Stimulated activated CD4-positive, alpha-beta T cell treated with anti-CD3 and anti-CD28 coated beads, Interleukin-1b, Interleukin-23, amount 100 ng/mL, for 1 hour (primary cell): ENCODE measurements at places on chromosomes 1 and 21.
A peak's percentile ranks its signal among the peaks of the same experiment; 100 is the strongest.

DNA sequence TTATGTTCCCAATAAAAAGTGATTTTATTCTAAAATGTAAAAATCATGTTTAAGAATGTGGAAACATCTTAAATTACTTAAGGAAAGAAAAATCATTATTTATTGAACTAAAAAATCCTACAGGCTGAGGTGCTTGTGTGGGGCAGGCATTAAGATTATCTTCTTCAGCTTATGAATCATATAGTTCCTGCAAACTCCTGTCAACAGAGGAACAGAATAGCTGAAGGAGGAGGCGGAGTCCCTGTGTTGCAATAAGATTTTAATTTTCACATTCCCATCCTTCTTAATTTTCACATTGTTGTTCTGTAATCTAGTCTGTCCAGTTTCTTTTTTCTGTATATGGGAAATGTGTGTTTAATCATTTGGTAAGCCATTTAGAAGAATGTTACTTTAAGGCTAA is 20.6 kb upstream of the OLFML3 start:
- no peak for DNase-seq

GRCh38 chr21:21163904-21164303 is 165.7 kb downstream of the NCAM2 start:
- no peak for DNase-seq

DNA sequence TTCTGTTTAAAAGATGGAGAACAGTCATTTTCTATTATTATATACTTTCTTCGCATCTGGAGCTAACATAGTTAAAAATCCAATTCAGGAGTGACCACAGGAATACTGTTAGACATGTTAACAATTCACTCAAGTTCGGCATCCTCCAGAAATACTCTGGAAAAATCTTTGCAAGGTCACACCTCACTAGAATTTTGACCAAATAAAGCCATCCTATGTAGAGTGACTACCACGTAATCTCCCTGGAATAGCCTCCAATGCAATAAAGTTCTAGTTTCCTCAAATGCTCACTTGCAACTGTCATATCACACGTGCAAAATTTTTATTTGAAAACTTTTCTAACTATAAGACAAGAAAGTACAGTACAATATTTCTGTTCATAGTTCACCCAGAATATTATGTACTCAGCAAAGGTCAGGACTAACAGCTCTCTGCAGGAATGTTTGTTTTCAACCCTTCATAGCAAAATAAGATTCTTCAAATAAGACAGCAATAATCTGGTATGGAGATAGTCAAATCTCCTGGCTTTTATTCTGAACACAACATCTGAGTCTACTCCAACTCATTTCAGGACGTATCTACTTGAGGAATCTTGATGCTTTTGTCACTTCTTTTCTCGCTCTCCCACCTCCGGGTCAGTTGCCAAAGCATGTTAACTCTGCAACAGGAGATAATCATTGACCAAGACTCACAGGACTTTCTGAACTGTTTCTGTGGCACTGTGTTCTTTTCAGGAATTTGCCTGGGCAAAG is 82.6 kb downstream of the GDAP2 start:
- DNase-seq: no peak

GRCh38 chr21:42234464-42235241 is 15.7 kb downstream of the ABCG1 start:
- DNase-seq: peak; percentile 39

GRCh38 chr1:2442661-2443060 is 30.3 kb upstream of the PEX10 start:
- DNase-seq: no peak

GRCh38 chr1:84698151-84699110 is 8.2 kb upstream of the SSX2IP start:
- DNase-seq: no peak

GRCh38 chr1:69553726-69554125 is 14.0 kb upstream of the LRRC7 start:
- DNase-seq: no peak

DNA sequence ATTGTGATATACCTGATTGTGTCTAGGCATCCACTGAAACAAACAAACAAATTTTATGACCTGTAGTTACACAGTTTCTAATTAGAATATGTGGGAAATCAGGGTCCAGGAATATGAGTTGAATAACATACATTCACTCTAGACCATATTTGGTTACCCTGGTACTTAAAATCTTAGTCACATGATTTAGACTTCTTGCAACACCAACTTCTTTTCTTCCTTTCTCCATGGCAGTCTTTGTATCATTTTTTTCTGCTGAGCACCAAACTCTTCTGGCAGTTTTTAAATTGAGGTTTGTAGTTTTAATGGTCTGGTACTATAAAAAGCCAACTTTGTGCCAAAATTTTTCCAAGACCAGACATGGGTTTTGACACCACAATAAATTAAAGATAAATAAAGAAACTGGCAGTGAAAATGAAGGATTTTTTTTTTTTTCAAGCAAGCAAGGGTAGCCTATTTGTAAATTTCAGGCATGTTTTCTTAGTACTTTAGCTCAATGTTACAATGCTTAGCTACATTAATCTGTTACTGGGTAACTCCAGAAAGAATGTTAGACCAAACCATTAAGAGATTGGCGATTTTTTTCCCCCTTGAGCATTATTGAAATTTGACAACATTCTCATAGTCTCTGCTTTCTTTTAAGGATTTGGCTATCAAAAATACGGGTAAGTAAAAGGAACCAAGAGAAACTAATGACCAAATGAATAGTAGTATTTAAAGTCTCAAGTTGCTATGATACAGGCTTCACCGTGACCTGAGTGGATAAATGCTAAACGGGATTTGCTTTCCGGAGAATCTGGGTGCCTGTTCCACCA is 108.5 kb downstream of the NFIA start:
- DNase-seq: no peak

DNA sequence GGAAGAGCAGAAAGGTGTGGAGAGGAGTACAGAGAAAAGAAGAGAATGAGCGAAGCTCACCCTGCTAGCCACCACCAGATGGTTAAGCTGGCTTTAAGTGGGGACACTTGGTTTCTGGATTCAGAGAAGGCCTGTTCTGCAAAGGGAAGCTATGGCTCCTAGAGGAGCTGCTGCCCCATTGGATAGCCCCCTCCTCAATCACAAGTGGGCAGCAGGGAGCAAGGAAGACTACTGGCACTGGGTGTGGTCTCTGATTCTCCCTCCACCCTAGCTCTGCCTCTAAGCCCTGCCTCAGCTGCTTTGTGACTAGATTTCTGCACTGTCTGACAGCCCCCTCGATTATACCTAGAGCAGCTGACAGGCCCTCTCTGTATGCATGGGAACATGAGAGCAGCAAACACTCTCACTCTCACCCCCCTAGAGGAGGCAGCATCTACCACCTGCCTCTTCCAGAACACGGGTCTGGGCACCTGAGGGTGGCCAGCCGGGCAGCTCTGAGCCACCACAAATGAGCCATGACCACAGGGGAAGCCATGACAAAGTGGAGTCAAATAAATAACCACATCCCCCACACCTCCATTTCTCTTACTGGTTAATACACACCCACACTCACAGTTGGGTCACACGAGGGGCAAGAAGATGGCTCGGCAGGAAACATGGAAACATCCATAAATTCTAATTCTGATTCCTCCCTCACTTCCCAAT is 13.6 kb downstream of the PLEKHA6 start:
- DNase-seq: no peak

DNA sequence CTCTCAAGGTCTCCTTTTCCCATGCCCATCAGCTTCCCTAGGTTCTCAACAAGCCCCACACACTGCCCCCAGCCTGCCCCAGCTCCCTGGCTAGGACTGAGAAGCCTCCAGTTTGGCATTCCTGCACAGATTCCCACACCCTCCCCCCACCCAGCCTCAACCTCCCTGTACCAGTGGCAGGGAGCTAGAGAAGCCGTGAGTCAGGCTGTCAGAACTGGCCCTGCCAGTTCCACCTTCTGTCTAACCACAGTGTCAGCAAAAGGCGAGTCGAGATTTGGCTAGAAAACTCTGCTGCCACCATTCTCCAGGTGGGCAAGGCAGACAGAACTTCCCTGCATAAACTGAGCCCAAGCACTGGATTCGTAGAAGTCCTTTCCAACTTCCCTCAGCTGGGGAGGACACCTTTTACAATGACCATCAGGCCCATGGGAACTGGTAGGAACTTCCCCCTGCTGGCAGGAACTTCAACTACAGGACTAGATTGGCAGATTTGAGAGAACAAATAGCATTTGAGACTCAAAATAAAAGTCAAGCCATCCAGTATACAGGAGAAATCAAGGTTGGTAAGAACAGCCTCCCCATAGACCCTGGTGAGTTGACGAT is 31.0 kb downstream of the TNNT2 start:
- DNase-seq: no peak

GRCh38 chr1:178643831-178644230 is 81.2 kb upstream of the RALGPS2 start:
- DNase-seq: no peak

GRCh38 chr1:35173909-35174540 is 18.9 kb downstream of the SFPQ start:
- no peak for DNase-seq

DNA sequence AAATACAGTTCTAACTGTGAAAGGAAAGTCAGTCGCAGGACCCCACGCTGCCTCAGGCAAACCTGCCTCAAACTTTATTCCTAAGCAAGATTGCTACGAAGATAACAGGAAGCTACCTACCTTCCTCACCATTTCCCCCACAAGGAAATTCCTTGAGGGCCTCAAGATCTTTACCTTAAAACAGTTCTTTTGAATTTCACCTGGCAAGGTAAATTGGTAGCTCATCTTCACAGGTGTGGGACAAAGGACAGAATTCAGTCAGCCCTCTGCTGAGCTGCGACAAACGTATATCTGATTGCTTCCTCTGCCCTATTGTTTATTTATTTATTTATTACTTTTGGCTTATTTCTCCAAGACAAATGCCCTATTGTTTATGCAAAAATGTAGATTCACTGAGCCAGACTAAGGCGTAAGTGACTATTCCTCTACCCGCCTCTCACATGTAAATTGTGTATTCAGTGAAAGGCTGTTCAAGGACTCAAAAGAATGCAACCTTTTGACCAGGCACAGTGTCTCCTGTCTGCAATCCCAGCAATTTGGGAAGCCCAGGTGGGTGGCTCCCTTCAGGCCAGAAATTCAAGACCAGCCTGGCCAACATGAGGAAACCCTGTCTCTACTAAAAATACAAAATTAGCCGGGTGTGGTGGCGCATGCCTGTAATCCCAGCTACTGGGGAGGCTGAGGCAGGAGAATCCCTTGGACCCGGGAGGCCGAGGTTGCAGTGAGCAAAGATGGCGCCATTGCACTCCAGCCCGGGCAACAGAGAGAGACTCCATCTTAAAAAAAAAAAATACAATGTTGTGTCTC is 17.3 kb upstream of the PKNOX1 start:
- DNase-seq: no peak

- no peak for DNase-seq
These were observed 36.5 kb upstream of the KCNJ15 start for GRCh38 chr21:38220270-38220737.

DNA sequence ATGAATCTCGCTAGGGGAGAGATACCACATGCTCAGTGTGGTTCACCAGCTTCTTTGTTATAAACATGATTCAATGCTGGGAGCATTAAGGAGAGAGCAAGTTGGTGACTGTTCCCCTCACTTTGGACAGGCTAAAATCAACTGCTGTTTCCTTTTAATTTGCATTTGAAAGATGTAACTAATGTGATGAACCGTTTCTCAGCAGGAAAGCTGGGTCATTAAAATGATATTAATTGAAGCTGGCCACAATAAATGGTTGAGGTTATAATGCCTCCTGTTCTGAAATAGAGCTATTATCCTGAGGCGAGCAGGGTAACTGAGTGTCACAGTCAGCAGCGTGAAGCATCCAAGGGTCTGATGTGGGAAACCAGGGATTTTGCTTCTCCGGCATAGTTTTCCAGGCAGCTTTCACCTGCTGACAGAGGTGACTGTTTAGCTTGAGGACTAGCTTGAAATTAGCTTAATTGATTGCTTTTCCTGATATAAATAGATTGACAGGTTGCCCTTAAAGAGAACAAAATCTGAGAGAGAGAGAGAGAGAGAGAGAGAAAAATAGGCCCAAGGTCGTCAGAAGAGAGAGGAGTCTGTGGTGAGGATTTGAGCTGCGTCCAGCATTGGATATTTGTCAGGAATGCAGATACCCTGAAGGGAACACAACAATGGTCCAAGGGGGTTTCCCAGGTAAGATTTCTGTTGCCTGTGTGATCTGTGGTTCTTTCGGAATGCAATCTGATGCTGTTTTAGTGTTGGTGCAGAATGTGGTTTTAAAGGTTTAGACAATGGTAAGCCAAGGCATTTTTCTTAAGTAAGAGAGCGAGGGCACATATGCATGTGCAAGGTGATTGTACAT is 209.7 kb downstream of the PATJ start:
- DNase-seq: no peak

- no peak for DNase-seq
These were observed 12.2 kb downstream of the ZNF362 start for GRCh38 chr1:33268457-33268856.

- no peak for DNase-seq
These were observed 10.0 kb upstream of the OVAAL start for GRCh38 chr1:180548686-180549317.

- no peak for DNase-seq
These were observed 73.6 kb downstream of the SLC27A3 start for GRCh38 chr1:153848805-153849204.

- no peak for DNase-seq
These were observed 46.2 kb upstream of the PALMD start for GRCh38 chr1:99599678-99600175.

DNA sequence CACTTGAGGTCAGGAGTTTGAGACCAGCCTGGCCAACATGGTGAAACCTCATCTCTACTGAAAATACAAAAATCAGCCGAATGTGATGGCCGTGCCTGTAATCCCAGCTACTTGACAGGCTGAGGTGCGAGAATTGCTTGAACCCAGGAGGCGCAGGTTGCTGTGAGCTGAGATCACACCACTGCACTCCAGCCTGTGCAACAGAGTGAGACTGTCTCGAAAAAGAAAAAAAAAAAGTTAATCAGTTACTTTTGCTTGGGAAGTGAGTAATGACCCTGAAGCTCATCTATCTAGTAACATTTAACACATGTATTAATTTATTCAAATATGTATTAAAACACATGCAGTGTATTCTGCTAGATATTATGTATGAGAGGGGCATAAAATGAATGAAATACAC is 49.4 kb downstream of the ZNF326 start:
- DNase-seq: no peak

- no peak for DNase-seq
These were observed 28.3 kb downstream of the LRRC71 start for GRCh38 chr1:156948708-156949107.
